Inflammatory macrophage (primary cell): ENCODE measurements at places on chromosomes 1 and 21.
A peak's percentile ranks its signal among the peaks of the same experiment; 100 is the strongest.

DNA sequence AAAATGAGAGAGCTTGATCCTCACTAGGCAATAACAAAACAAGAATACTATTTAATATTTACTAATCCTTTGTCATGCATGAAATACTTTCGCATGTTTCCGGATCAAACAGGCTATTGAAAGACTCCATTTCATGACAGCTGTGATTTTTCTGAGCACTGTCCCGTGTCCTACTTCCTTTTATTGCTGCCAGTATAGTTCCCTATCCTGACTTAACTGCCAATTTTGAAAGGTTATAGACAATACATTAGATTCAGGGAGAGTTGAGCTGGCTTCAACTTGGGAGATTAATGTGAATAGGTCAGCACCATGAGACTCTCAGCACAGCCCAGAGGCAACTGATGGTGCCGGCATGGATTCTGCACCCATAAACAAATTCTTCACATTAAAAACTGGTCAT lies 225.8 kb downstream of the VAV3 start:
- DNase-seq = peak; percentile 79

GRCh38 chr1:192272732-192273131 lies 44.1 kb upstream of the RGS21 start:
- DNase-seq = no peak

GRCh38 chr1:1599935-1600860 lies at the start of gene FNDC10:
Gene FNDC10 (minus strand): TSS chr1:1600135. CDS start chr1:1600015, 120 bp downstream.
- no peak for DNase-seq

DNA sequence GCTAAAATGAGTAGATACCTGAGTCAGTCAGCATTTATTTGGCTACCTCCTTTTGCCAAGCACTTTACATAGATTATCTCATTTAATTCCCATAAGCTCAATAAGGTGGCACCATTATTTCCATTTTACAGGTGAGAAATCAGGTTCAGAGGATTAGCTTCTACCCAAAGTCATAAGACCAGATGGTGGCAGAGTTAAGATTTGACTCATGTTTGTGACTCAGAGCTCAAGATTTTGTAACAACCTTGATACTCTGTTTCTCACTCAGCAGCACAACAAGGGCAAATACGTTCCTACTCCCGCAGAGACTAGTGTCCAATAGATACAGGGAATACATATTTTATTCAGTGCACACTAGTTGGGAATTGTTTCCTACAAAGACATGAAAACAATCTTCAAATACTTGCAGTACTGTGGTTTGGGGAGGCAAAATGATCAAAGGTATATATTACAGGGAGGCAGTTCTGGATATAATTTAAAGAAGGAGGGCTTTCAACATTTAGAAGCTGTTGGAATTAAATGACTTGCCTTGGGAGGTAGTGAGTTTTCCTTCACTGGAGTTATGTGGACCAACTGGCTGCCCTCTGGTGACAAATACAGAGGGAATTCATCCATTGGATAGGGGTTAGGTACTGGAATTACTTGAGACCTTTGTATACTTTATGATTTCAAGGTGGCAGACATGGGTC lies 3.6 kb downstream of the LEPR start:
- peak; percentile 81 for DNase-seq

DNA sequence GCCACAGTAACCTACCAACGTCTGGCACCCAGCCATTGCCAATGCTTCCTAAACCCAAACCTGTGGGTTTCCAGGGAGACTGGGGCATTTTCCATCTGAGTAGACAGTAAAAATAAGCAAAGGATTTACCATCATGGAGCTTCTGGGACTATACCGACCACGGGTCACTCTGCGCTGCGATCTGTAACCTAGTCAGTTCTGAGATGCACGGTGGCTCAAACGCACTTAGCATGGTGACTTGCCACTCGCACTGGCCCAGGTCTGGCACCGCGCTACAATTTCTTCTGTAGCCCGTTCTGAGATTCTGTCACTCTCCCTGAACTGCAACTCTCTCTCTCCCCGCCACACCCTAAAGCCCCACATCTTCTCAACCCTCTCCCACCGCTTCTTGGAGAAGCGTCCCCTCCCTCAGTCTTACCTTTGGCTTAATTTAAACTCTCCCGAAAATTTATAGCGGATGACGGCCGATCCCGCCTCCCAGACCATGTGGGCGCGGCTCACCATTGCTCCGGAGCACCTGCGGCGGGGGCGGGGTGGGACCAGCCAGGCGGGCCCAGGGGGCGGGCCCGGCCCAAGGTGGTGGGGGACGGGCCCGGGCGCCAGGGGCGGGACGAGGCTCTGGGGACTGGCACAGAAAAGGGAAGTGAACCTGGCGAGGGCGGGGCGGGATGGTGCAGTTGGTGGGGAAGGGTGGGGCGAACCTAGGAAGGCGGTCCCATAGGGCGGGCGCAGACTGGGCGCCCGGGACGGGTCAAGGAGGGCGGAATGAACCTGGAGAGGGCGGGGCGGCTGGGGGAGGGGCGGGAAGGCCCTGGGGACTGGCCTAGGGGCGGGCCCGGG lies 493 bp upstream of the MAP3K21 start:
- peak; percentile 90 for DNase-seq
